ENCODE measurements at places on chromosomes 11 and 22.

- no peak for DNase-seq
These were observed 1089.3 kb downstream of the BRD1 start for GRCh38 chr22:48738204-48738980.

DNA sequence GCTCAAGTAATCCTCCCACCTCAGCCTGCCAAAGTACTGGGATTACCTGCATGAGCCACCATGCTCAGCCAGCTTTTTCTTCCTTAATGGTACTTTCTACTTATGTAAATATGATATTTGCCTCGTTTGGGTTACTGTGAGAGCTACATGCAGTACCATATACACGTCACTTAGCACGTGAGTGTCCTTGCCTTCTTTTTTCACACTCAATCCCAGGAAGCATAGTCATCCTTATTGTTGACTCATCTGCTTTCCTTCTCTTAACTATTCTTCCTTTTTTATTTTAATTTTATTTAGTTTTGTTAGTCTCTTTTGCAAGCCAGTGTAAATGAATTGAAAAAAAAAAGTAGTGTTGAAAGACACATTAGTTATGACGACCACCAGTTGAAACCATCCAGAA is 205.9 kb downstream of the HIPK3 start:
- no peak for DNase-seq

GRCh38 chr22:27825174-27825573 is 23.6 kb upstream of the MN1 start:
- DNase-seq = no peak

- DNase-seq = no peak
These were observed 1.4 kb downstream of the GAL3ST1 start for GRCh38 chr22:30572840-30573593.

- DNase-seq = no peak
These were observed 130.4 kb downstream of the SLC1A2 start for GRCh38 chr11:35288817-35289541.

DNA sequence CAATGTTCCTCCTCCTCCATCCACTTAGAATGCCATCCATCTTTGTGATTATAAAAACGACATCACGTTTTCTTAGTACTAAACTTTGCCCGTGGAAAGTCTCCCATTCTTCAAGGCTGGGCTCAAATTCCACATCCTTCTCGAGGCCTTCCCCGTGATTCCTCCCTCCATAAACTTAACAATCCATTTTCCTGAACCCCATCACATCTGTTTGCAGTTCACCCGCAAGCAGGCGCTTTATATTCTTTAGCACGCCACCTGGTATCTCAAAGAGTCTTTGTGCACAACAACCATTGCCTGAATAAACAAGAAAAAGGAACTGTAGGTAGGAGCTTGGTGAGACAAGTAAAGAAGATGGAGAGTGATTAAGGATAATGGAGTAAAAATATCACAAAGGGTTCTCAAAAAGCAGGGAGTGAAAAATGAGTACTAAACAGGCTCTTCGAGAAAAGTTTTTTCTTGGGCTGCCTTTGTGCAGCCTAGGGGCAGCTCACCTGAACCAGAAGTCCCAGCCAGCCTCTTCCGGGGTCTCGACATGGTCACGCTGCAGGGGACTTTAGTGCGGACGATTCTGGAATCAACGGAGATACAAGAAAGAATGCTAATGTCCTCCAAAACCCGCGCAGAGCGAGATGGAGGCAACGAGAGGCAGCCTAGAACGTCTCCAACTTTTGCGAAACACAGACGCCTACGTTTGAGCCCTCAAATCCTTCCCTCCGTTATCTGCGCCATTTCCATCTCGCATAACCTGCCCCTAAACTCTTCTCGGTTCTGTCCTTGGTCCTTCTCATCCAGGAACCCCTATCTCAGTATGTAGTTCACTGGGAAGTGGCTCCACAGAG is 585 bp downstream of the THYN1 start:
- no peak for DNase-seq

DNA sequence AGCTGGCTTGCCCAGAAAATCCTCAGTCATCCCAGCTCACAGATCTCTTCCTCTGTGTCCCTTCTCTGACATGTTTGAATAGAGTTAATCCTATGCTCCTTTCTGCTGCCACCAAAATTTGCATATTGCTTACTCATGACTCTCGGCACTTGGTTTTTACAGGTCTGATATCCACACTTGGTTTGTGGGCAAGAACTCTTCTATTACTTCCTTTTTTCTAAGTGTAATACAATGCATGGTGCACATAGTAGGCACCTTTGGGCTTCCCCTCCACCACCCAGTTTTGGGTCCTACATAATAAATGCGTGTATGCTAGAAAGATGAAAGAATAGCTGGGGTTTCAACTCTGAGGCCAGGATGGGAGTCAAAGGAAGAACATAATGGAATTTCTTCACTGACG is 69.7 kb upstream of the GRK3 start:
- no peak for DNase-seq

DNA sequence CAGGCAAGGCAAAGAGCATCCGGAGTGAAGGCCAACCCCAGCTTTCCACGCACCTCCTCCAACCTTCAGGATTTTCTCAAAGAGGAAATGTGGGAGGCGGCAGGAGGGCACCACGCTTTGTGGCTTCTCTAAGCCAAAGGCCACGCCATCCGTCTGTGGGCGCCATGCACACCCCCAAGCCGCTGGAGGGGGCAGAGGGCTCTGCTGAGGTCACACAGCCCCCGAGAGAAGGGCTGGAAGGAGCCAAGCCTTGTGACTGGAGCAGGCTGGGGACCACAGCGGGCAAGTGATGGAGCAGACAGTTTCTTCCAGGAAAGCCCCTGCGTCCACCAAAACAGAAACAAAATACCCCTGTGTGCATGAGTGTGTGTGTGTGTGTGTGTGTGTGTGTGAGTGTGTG is 527.4 kb downstream of the BRD1 start:
- DNase-seq = no peak

- no peak for DNase-seq
These were observed 1.7 kb downstream of the CYB5R2 start for GRCh38 chr11:7671347-7672215.

GRCh38 chr22:26763633-26764361 is 106.4 kb downstream of the MIAT start:
- no peak for DNase-seq

GRCh38 chr11:121063728-121064127 is 37.3 kb upstream of the TECTA start:
- DNase-seq = no peak

GRCh38 chr22:45105281-45105702 is 58.4 kb upstream of the NUP50 start:
- DNase-seq = no peak

- no peak for DNase-seq
These were observed 49.0 kb upstream of the FGF3 start for GRCh38 chr11:69868006-69868810.

DNA sequence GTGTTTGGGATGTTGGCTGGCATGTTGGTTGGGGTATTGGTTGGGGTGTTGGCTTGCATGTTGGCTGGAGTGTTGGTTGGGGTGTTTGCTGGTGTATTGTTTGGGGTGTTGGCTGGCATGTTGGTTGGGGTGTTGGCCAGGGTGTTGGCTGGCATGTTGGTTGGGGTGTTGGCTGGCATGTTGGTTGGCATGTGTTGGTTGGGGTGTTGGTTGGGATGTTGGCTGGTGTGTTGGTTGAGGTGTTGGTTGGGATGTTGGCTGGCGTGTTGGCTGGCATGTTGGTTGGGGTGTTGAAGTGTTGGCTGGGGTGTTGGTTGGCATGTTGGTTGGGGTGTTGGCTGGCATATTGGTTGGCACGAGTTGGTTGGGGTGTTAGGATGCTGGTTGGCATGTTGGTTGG is 24.5 kb downstream of the OTUB1 start:
- no peak for DNase-seq

DNA sequence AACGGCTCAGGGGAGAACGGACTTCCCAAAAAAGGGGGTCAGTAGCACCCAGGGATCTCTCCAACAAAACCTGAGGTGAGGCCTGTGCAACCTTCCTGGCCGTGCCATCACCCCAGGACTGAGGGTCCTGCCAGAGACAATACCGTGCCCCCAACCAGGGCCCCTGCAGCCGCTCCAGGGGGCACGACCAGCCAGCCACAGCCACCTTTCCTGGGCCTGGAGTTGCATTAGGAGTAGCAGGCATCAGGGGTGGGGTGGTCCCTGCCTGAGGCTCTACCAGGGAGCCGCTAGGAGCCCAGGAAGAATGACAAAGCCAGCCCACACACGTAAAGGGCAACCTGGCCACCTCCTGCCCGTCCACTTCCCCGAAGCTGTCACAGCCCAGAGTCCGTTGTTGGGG is 137.8 kb downstream of the BRD1 start:
- no peak for DNase-seq

- no peak for DNase-seq
These were observed 6.8 kb upstream of the INSC start for GRCh38 chr11:15107730-15108515.

DNA sequence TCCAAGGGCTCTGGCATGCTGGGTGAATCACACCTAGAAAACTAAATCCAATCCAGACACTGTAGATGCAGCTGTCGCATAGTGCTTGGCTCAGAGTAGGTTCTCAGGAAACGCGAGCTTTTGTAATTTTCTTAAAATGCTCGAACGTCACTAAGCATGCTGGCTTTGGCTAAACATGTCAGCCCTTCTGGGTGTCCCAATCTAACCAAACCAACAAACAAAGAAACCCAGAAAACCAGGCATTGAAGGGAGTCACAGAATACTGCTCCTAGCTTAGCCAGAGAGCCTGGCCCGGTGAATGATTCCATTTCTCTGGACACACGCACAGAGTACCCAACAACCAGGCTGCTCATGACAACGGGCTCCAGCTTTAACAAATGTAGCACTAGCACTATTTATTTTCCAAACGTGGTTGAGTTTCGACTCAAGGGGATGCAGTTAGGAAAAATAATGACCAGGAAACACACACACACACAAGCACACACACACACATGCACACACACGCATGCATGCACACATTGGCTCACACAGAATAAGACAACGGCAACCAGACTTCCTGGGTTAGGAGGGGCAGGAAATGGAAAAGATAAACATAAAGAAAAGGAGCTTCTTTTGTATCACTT is 492.6 kb downstream of the MIAT start:
- no peak for DNase-seq

GRCh38 chr11:112513417-112513816 is 252.8 kb upstream of the PLET1 start:
- DNase-seq = no peak

DNA sequence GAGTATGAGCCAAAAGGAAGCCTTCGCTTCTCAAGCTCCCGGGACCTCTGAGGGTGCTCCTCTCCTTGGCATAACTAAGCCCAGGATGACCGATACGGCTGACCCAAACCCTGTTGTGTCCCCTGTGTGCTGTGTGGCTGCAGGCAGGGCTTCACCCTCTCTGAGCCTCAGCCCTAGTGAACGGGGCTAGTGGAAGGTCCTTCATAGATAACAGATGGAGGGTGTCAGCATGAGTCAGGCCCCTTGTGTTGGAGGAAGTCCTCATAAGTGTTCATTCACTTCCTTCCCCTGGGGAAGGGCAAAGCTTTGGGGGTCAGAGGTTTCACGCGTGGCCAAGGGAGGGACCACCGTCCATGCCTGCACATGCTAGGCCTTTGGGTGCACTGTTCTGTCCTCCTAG is 21.5 kb downstream of the SHISAL1 start:
- no peak for DNase-seq

DNA sequence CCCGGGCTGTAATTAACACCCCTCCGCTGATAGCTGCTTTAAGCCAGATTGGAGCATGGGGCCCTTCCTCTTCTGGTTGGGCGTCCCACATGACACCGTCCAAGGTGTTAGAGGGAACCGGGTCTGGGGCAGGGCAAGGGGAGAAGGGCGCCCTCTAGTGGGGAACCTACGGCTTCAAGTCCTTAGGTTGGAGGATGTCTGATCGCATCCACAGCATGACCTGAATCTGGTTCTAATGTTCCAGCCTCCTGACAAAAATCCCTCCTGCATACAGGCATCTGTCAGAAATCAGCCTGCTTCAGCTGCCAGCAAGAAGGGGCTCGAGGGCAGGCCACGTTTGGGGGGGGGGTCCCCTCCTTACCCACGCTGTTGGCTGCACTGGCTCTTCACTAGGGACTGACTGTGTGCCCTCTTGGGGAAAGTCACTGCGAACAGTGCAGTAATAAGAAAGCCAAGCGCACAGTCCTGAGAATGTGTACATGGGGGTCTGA is 94.2 kb upstream of the TBCEL start:
- peak; percentile 26 for DNase-seq

GRCh38 chr22:21927174-21927823 is 25.3 kb downstream of the PPM1F start:
- DNase-seq = no peak

GRCh38 chr11:37089439-37089838 is 491.4 kb upstream of the RAG2 start:
- DNase-seq = no peak

GRCh38 chr11:5043380-5043779 is 2.9 kb upstream of the OR52J3 start:
- DNase-seq = no peak

DNA sequence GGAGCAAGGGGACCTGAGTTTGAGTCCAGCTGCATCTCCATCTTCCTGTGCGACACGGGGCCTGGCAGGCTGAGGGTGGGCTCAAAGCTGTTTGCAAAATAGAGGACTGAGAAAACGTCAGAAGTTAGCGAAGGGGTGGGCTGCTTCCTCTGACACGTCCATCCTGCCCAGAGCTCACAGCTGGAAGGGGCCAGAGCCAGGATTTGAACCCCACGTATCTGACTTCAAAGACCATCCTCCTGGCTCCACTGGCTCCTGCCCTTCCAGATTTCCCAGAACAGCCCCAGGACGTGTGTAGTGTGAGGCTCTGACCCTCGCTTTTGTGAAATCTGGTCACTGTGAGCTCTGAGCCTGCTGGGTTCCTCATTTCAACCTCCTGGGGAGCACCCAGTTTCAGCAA is 56.3 kb downstream of the CD82 start:
- DNase-seq = no peak

GRCh38 chr22:29738118-29738815 is 18.5 kb downstream of the CABP7 start:
- no peak for DNase-seq

DNA sequence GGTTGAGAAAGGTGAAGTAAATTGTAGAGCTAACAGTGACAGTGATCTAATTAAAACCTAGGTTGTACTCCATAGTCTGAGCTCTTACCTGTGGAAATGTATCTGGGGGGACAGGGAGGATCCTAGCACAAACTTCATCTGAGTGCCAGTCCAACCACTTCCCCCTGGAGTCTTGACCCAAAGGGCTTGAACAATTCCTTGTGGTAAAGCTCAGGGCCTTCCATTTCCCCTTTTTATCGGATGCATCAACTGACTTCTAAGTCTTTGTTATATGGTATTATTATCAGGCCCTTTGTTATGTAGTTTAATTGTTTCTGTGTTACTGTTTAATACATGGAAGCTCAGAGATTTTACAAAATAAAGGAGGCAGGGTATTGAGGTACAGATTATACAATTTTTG is 140.2 kb upstream of the SESN3 start:
- DNase-seq = no peak

- no peak for DNase-seq
These were observed 539.6 kb upstream of the CADM1 start for GRCh38 chr11:116043857-116044256.

- no peak for DNase-seq
These were observed 12.7 kb downstream of the TP53AIP1 start for GRCh38 chr11:128929991-128930390.

DNA sequence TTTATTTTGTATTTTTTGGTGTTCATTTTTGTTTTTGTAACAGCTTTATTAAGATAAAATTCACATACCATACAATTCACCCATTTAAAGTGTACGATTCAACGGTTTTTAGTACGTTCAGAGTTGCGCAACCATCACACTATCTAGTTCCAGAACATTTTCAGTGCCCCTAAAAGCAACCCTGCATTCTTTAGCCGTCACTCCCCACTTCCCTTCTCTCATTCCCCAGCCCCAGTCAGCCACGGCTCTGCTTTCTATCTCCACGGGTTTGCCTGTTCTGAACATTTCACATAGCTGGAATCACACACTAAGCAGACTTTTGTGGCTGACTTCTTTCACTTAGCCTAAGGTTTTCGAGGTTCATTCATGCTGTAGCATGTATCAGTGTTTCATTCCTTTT is 9.6 kb upstream of the KCNQ1OT1 start:
- DNase-seq = no peak

Measured in NCI-H1694 treated with DMSO at 0.1 percent for 48 hours (cell line).